ENCODE measurements at places on chromosomes 6 and 20.

- DNase-seq, result no peak
Observed at GRCh38 chr6:10412461-10413261, 2.2 kb downstream of the TFAP2A start.

- DNase-seq, result no peak
Observed at GRCh38 chr6:109036574-109037294, 57.9 kb downstream of the SESN1 start.

DNA sequence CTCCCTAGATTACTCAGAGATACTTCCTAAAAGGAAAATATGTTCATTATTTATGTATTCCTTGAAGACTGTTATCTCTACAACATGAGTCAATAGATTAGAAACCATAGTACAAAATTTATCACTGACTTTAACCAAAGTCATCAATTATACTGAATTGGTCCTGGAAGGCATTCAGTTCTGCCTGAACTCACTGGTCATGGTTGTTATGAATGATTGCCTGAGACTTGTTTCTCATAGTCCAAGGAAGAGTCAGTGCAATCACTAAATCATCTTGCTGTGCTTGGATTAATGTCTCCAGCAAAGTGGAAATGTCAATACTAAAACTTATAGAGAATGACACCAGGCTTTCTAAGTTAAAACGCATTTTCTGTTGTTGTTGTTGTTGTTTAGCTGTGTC, 878.6 kb upstream of the MANEA start:
- DNase-seq, result no peak

DNA sequence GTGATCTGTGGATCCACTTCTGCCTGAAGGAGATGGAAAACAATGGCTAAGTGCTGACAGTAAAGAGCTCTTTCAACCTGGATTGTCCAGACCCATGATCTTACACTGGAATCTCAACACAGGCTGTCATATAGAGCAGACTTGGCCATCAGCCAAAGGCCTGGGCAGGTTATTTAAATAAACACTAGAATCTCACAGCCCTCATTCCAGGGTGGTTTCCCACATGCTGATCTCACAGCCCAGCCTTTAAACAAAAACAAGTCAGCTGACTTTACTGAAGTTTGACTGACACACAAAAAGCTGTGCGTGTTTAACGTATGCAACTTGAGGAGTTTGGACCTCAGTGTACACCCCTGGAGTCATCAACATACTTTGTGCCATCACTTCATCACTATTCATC, 28.4 kb downstream of the SYNDIG1 start:
- no peak for DNase-seq

GRCh38 chr6:48135323-48136084, 24.5 kb upstream of the PTCHD4 start:
- DNase-seq, result no peak

DNA sequence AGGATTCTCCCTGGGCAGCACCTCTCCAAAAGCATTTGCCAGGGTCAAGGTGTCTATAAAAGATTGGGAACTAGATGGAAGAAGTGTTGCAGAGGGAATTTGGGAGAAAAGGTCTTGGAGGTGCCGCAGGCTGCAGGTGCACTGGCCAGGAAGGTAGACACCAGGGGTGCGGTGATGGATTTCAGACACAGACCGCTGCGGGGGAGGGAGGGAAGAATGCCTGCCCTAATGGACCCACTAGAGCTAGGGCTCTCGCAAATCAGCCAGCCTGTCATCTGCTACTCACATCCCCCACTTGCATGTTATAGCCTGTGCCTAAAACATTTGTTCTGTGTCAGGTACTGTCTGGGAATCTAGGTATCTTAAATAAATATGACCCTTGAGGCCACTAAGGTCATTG, 193.6 kb upstream of the SLC24A3 start:
- no peak for DNase-seq

DNA sequence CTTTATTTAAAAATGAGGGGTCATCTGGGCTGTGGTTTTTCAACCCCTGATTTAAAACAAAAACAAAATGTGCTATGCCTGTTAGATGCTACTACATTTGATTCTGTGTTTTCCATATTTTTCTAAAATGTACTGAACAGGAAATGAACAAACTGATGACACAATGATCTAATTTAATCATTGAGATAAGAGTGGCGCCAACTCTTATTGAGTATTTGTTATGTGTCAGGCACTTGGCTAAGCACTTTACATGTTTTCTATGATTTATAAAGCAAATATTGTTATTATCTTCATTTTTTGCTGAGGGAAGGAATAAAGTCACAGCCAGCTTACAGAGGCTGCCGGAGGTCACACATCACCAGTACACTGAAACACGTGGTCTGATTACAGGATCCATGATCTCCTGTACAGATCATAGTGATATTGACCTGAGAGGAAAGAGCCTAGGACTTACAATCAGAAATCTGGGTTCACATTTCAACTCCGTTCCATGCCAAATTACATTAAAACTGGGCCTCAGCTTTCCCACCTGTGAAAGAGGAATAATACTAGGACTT, 166.7 kb downstream of the ESR1 start:
- no peak for DNase-seq

GRCh38 chr6:5214570-5215052, 46.1 kb downstream of the LYRM4 start:
- no peak for DNase-seq

GRCh38 chr20:32457479-32457986, 99.4 kb downstream of the ASXL1 start:
- no peak for DNase-seq
